ENCODE measurements at places on chromosomes 13 and 19.
A peak's percentile ranks its signal among the peaks of the same experiment; 100 is the strongest.

GRCh38 chr19:50710094-50710493 lies 9.5 kb downstream of the SHANK1 start:
- DNase-seq = no peak
- no peaks in the 10 kb centered on the region for H3K27me3 ChIP-seq
- H3K36me3 ChIP-seq = no peaks in the 10 kb centered on the region
- no peak overlapping the region for H3K27ac ChIP-seq

DNA sequence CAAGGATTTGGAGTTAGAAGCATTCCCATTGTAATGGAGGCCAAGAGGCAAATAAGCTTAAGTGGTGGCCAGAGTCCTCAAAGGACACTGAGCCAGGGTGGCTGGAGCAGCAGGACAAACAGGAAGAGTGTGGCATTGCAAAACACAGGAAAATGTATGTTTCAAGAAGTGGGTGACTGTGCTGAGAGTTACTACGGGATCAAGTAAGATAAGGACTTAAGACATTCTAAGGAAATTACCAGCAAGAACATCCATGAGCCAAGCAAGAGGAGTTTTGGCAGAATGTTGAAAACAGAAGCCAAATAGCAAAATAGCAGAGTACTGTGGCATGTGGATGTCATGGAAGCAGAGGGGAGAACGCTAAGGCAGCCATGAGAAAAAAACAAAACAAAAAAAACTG lies 104.2 kb downstream of the RAP2A start:
- H3K36me3 ChIP-seq = no peaks in the 10 kb centered on the region
- no peak overlapping the region for H3K4me3 ChIP-seq
- no peak for DNase-seq
- no peak overlapping the region for H3K27ac ChIP-seq

DNA sequence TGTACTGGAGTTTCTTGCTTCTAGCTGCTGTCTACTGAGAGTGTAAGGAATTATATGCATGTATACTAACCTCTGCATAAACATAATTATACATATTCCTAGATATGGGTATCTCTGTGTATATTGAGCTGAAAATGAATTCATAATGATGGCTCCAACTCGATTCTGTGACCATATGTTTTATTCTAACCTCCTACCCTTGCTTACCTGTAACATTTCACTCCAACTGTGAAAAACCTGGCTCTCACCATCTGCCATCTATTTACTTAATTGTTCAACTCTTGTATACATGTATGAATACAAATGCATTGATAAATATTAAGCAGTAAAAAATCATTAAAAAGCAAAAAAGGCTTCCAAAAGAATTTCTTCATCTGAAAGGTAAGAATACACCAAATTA lies 1729.5 kb upstream of the SPRY2 start:
- H3K36me3 ChIP-seq = no peaks in the 10 kb centered on the region
- no peak overlapping the region for H3K27ac ChIP-seq
- no peaks in the 10 kb centered on the region for H3K27me3 ChIP-seq
- H3K4me3 ChIP-seq = no peak overlapping the region

DNA sequence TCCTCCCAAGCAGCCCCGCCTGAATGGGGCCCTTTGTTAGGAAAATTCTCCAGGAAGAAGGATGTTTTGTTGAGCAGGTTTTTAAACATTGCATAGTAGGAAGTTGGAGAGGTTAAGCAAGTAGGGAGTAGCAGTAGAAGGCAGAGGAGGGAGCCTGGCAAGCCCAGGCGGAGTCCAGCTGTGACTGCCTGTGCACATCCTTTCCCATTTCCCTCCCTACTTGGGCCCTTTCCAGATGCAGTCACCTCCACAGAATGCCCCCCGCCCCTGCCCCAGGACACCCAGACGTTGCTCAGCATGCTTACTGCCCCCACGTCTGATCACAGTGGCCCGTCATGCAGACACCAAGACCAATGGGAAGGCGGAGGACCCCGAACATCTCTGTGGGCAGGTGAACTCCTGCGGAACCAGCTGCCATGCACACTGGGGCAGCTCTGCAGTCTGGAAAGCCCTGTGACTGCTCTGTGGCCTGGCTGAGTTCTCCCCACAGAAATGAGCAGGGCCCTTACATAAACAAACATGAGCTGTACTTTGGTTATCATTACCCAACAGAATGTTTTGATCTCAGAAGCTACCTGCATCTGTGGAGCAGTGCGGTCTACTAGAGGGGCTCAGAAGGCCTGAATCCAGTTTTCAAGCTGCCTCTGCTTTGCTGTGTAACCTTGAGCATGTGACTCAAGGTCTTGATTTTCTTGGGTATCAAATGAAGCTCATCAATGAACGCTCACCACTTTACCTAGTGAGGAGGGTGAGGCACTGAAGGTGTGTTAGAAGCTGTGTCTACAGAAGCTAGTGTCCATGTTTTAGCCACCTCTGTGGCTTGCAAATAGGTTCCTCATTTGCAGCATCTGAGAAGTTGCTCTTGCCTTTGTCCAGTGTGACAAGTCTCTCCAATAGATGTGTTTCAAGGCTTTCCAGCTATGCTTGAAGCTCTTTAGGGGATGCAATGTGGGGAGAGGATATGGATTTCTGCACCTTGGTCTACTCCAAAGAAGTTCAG lies 84.2 kb downstream of the TNFRSF19 start:
- no peak for DNase-seq
- H3K27me3 ChIP-seq = no peaks in the 10 kb centered on the region
- no peaks in the 10 kb centered on the region for H3K36me3 ChIP-seq

DNA sequence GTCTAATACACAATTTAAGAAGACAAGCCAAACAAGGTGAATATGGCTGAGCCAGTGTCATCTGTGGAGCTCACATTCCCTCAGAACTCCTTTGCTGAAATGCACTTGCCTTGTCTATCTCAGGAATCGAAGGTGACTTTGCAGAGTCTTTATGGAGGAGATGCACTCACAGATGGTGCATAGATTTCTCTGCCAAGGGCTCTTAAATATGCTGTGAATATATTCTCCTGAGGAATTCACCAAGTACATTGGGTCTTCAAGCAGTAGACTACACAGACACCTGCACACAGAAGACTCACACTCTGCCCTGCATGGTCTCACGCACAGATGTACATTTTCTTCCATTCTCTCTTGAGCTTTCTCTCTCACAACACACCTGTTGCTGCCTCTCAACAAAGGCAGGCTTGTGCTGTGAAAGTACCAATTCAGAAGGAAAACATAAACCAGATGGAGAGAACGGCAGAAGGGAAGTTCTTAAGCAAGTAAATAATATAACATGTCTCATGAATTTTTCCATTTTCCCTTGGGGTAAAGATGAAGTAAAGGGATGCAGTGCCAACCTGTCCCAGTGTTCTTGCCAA lies 174.7 kb downstream of the DLEU7 start:
- H3K4me3 ChIP-seq = no peak overlapping the region
- no peaks in the 10 kb centered on the region for H3K36me3 ChIP-seq
- DNase-seq = no peak
- no peaks in the 10 kb centered on the region for H3K4me1 ChIP-seq

DNA sequence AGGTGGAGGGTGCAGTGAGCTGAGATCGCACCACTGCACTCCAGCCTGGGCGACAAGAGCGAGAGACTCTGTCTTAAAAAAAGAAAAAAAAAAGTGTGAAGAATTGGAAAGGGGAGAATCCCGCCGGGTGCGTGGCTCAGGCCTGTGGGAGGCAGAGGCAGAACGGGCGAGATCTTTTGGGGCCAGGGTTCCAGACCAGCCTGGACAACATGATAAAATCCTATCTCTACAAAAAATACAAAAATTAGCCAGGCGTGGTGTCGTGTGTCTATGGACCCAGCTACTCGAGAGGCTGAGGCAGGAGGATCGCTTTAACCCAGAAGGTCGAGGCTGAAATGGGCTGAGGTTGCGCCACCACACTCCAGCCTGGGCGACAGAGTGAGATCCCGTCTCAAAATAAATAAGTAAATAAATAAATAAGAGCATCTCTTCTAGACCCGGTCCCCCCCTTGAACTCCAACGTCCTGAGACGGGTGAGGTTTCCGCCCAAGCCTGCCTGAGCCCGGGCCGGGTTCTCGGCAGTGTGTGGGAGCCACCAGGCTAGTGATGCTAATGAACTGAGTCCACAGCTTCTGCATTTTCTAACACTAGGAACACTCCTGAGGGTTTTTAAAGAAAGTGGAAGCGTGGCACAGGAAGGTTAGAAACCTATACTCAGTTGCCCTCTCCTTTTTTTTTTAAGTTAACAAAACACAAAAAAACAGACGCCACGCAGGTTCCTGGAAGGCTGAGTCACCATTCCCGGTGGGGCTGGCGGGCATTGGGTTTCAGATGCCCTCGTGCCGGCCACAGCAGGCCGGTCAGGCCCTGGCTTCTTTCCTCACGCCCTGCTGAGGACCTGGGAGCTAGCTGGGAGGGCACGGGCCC lies 22.0 kb downstream of the GPX4 start:
- H3K4me1 ChIP-seq = peaks cover 82% of the 10 kb centered on the region
- DNase-seq = no peak
- peak overlapping the region; percentile 40 for H3K27ac ChIP-seq
- H3K36me3 ChIP-seq = peaks cover 57% of the 10 kb centered on the region
- H3K4me3 ChIP-seq = no peak overlapping the region

DNA sequence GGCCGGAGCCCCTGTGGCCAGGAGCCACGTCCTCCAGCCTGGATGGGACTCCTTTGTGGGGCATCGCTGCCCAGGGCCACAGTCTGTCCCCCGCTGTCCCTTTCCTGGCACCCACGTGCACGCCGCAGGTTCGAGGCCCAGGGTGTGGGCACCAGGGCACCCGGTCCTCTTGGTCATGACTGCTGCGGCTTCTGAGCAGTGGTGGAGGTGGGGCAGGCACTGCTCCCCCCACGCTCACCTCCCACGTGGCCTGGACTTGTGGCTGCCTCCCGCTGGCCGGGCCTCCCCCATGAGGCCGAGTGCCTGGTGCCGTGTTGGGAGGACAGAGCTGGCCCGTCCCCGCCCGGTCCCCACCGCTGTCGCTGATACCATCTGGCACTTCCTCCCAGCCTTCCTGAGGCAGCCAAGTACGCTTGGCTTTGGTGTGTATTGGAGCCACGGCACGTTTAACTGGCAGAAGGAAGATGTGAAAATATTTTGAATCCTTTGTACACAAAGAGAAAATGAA lies 12.8 kb downstream of the SPPL2B start:
- H3K4me1 ChIP-seq = no peaks in the 10 kb centered on the region
- peaks cover 12% of the 10 kb centered on the region for H3K36me3 ChIP-seq
- DNase-seq = no peak
- no peaks in the 10 kb centered on the region for H3K27me3 ChIP-seq
- H3K27ac ChIP-seq = peak overlapping the region; percentile 29

DNA sequence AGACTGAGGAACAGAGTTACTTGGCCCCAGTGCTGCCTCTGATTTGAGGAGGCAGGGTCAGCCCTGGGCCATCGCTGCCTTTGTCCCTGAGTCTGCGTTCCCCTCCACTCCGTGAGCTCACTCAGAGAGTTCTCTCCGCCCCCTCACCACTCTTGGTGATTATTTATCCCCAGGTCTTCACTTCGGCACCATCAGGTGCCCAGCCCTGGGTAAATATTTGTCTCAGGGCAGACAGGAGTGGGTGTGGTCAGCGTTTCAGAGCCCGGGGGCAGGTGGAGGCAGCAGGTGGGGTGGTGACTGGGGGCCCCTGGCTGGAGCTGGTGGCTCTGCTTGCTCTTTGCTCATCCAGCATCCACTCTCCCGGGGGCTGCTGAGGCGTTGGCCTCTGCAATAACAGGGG lies 20.6 kb downstream of the PPP1R37 start:
- H3K27me3 ChIP-seq = no peaks in the 10 kb centered on the region
- no peak for DNase-seq
- H3K27ac ChIP-seq = no peak overlapping the region
- peaks cover 14% of the 10 kb centered on the region for H3K4me1 ChIP-seq
- H3K36me3 ChIP-seq = no peaks in the 10 kb centered on the region
- no peak overlapping the region for H3K4me3 ChIP-seq

DNA sequence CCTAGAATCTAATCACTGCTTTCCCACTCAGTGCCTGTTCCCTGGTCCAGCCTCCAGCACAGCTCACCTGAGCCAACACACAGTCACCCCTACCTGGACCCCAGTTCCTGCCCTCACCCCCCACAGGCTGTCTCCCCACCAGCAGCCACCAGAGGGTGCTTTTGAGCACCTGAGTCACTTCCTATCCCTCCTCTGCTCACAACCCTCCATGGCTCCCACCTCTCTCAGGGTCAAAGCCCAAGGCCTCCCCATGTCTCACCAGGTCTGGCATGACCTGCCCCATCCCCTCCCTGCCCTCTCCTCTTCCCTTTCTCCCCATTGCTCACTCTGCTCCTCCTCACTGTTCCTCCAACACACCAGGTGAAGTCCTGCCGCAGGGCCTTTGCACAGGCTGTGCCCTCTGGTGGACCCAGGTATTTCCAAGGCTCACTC lies 7.1 kb upstream of the DPP9 start:
- no peak overlapping the region for H3K27ac ChIP-seq
- no peak overlapping the region for H3K4me3 ChIP-seq
- H3K27me3 ChIP-seq = no peaks in the 10 kb centered on the region
- no peaks in the 10 kb centered on the region for H3K36me3 ChIP-seq
